Pancreas (tissue), 10 donors: ENCODE measurements at places on chromosomes 4 and X.
A peak's percentile ranks its signal among the peaks of the same experiment; 100 is the strongest.

DNA sequence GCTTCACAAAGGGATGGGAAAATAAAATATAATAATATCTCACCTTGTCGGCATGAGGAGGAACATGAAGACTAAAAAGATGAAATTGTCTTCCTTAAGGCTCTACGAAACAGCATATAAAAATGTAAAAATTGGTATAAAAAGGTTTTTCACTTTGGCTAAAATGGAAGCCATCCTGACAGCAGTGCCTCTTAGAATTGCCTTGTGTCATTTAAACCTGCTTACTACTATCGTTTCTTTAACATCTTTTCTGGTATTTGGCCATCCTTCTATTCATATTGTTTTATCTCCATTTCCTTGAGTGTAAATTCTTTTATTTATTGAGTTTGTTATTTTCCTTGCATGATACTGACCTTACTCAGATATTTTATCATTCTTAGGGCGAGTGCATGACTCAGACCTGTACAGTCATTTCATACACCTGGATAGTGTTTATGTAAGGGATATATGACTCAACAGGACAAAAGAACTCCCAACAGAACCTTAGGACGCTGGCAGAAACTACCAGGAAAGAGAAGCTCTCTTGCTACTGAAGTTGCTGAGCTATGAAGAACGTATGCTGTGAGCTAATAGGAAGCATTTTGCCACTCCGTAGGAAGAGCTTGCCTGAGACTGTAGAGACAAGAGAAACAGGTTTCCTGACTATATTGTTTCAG is 5.8 kb upstream of the CDKN2AIP start:
- DNase-seq: no peak

- DNase-seq: no peak
Measured at GRCh38 chr4:8921465-8921864, 49.8 kb upstream of the HMX1 start.

GRCh38 chr4:48024522-48024921 is 8.0 kb downstream of the NIPAL1 start:
- no peak for DNase-seq

- no peak for DNase-seq
Measured at GRCh38 chr4:98110214-98110613, 33.1 kb downstream of the STPG2 start.

- DNase-seq: no peak
Measured at GRCh38 chrX:15873566-15873965, 19.0 kb upstream of the AP1S2 start.

- no peak for DNase-seq
Measured at GRCh38 chrX:41688156-41688555, 617 bp upstream of the GPR34 start.

GRCh38 chrX:29225670-29226069 is 638.4 kb downstream of the IL1RAPL1 start:
- no peak for DNase-seq

DNA sequence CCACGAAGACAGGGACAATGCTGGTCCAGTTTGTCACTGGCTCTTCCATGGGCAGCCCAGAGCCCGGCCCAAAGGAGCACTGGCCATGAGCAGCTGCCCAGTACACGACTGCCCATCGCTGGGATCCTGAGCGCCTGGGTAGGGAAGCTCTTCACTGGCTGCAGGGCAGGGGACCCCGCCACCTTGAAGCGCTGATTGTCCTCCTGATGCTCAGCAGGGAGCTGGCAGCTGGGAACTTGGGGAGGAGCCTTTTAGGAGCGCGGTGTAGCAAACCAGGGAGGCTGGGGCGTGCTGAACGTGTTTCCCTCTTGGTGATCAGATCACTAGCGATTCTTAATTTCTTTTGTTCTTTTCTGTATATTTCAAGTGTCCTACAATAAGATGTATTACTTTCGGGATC is 1.8 kb downstream of the L1CAM start:
- DNase-seq: peak; percentile 51

- no peak for DNase-seq
Measured at GRCh38 chr4:106315476-106315967, 487 bp downstream of the TBCK start.

DNA sequence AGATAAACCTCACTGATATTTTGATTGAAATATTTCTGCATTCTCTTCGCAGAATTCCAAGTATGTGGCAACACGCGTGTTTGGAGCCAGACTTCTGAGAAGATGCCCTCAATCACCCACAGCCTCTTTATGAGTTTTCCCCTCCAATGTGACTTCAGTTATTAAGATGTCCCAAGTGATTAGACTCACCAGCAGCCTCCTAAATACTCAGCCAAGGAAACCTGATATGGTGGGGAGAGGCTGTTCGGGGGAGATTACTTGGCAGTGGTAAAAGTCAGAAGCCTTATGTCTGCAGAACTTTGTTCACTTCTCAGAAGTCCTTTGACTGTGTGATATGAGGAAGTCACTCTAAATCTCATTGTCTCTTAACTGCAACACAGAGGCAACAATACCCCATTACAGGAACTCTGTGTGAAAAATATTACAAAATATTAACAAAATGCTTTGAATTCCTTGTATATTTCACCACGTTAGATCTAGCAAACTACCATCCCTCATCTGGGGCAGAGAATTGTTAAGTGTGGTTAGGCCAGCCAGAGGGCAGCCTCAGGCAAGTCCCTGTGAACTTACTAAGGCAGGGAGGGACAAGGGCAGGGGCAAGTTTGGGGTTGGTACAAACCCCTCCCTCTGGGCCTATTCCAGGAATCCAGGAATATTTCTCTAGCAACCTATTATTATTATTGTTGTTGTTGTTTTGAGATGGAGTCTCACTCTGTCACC is 151.4 kb upstream of the USP9X start:
- no peak for DNase-seq

- DNase-seq: no peak
Measured at GRCh38 chrX:48541140-48541814, 1.8 kb downstream of the TBC1D25 start.

- no peak for DNase-seq
Measured at GRCh38 chrX:79408623-79409322, 41.6 kb upstream of the ITM2A start.

GRCh38 chr4:55721651-55722050 is 85.6 kb upstream of the NMU start:
- DNase-seq: no peak

DNA sequence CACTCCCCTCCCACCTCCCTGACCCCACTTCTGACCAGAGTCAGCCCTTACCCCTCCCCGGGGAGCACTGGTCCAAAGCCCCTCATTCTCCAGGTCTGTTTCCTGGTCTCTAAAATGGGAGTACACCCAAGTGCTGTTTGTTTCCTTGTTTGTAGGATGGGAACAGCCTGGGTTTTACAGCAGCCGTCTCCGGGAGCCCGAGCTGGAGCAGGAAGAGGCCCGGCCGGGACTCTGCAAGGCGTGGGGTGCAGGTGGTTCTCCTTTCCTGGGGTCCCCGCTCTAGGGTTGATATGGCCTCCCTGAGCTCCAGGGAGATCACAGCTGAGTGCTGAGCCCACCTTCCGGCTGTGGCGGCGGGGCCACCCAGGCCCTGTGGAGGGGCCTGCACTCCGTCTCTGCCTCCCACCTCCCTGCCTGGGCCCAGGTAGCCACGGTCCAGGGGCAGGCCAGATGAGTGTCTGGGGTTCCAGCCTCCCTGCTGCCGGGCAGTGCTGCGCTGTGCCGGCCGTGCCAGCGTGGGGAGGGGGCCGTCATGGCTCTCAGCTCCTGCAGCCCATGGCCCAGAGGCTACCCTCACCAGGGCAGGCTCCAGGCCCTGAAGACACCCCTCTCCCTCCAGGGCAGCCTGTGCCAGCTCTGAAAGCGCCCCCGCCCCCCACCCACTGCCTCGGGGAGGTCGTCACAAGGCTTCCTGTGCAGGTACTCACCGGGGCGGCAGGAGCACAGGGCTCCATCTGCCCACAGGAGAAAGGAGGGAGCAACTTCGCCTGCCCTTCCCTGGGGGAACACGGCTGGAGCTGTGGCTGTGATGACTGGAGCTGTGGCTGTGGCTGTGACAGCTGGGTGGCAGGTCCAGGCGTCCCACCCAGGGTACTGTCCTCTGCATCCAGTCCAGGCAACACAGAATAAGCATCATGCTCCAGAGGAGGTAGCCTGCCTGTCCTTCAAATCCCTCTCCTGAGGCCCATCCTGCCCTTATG is 98.8 kb downstream of the ADRA2C start:
- no peak for DNase-seq

- peak; percentile 74 for DNase-seq
Measured at GRCh38 chr4:8152865-8153257, 5.8 kb downstream of the ABLIM2 start.

- DNase-seq: no peak
Measured at GRCh38 chr4:6500481-6501140, 28.2 kb upstream of the PPP2R2C start.

DNA sequence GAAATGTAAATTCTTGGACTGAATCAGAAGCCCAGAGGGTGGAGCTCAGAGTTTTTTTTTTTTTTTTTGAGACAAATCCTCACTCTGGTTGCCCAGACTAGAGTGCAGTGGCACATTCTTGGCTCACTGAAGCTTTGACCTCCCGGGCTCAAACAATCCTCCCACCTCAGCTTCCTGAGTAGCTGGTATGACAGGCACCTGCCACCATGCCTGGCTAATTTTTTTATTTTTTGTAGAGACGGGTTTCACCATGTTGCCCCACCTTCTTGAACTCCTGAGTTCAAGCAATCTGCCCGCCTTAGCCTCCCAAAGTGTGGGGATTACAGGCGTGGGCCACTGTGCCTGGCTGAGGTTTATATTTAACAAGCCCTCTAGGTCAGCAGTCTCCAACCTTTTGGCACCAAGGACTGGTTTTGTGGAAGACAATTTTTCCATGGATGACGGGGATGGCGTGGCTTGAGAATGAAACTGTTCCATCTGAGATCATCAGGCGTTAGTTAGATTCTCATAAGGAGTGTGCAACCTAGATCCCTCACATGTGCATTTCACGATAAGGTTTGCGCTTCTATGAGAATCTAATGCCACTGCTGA is 76.7 kb downstream of the FHIP1A start:
- no peak for DNase-seq

DNA sequence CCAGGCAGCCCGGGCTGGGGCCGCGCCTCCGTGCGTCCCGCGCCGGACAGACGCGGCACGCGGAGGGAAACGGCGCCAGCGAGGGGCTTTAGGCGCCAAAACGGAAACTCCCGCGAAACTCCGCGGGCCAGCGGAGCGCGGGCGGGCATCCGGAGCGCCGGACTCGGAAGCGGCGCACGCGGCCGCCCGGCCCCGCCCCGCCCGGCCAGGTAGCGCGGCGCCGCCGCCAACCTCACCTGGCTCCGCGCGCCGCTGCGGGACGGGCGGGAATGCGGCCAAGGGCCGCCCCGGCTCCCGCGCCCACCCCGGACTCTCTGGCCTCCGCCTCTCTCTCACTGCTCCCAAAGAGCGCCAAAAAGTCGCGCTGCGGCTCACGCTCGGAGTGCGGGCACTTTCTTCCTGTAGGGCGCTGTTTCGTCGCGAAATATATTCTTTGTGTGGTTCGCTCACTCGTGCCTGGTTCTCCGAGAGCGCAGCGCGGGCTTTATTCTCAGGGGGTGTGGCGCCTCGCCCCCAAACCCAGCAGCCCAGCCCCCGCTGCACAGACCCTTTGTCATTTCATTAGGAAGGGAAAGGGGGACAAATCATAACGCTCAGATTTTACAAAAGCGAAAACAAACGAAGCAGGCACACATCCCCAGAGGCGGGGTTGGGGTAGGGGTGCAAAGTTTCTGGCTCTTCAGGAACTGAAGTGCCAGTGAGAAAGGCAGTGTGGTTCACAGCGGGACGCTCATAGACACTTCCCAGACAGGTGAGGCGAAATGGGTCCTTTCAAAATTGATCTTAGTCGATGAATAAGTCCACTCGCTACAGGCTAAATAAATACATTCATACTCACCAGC is 961 bp upstream of the MBNL3 start:
- peak; percentile 57 for DNase-seq

DNA sequence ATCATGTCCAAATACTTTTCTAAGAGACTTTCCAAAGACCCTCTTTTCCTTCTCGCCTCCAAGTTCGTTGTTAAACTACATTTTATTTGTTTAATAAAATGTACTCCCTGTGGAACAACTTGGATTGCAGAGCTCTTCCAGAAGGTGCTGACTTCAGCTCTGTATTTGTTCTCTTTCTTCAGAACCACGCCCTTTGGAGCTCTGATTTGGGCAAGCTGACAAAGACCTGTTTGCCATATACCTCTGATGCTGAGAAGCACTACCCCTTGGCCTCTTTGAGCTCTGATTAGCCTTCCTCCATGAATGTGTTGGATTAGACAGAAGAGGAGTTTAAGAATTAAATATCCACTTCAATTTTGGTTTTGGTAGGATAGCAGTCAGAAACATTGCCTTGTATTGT is 815.1 kb upstream of the POU3F4 start:
- no peak for DNase-seq

GRCh38 chr4:82491251-82491960 is 61.0 kb downstream of the ENOPH1 start:
- no peak for DNase-seq

- no peak for DNase-seq
Measured at GRCh38 chr4:2944091-2944482, 19.1 kb downstream of the NOP14 start.

DNA sequence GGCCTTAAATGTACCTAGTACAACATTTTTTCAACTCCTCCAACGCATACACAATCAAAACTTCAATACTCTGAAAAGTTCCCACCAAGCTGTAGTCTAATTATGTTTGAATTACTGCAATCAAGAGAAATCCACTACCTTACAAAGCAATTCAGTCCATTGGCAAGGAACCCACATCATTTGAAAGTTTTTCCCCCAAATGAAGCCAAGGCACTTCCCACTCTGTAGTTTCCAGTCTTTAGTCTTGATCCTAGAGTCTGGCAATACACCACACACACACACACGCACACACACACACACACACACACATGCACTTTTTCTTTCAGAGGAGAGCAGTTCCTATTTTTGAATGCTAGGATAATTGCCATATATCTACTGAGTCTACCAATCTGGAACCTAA is 79.6 kb downstream of the ANTXR2 start:
- no peak for DNase-seq

- no peak for DNase-seq
Measured at GRCh38 chr4:13670456-13671160, 43.1 kb upstream of the BOD1L1 start.

GRCh38 chr4:113646442-113646822 is 115.1 kb downstream of the CAMK2D start:
- no peak for DNase-seq

DNA sequence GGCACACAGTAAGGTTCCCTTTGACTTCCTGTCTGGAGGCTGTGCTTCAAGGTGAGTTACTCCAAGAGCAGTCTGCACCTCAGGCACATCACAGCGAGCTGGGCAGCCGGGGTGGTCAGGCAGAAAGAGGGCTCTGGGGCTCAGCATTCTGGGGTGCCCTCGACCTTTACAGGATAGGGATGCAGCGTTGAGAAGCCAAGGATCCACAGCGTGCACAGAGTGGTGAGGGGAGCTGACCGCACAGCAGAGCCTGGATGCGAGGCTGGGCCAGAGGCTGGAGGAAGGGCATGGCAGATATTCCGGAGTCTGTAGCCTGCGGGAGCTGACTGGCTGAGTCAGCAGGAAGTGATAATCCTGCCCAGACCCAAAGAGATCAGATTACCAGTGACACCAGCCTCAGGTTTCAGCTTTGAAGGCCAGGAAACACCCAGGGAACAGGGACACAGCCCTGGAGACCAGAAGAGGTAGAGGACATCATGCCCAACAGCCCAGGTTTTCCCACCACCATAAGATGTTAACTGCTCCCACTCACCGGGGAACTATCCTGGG is 38.4 kb upstream of the PDLIM3 start:
- DNase-seq: no peak

GRCh38 chrX:31268359-31268758 is 196.5 kb upstream of the FTHL17 start:
- DNase-seq: no peak
